ENCODE measurements at places on chromosomes 7 and 10.

- no peak for DNase-seq
These were observed 26.8 kb downstream of the CALD1 start for GRCh38 chr7:134806197-134806596.

GRCh38 chr7:6447581-6448199 lies at the start of gene DAGLB:
Gene DAGLB (minus strand): TSS chr7:6447954. CDS start chr7:6447842, 112 bp downstream.
- DNase-seq = peak; percentile 95

DNA sequence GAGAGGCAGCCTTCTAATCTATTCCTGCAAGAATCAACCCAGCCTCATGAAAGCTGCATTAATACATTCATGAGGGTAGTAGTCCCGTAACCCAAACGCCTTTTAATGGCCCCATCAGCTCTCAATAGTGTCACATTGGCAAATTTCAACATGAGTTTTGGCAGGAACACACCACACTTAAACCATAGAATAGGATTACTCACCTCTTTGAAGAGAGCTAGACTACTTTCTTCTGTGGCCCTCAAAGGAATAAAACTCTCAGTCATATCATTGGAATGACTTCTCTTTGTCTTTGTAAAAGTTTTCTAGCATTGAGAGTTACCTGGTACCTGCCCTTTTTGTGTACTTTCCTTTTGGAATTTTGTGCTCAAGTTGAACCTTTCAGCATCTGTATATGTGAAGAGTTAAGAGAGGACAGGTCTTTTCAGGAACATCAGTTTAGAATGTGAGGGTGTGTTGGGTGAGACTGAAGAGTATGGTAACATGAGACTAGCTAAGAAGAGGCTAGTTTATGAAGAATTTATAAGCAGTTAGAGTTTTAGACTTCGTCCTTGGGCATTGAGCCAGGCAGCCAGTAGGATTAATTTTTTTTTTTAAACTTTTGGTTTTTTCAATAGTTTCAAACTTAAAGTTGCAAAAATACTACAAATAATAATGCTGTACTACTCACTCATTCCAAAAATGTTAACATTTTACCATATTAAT lies 92.6 kb downstream of the MLLT10 start:
- DNase-seq = no peak

- DNase-seq = no peak
These were observed 4.4 kb upstream of the SCD start for GRCh38 chr10:100342627-100342972.

DNA sequence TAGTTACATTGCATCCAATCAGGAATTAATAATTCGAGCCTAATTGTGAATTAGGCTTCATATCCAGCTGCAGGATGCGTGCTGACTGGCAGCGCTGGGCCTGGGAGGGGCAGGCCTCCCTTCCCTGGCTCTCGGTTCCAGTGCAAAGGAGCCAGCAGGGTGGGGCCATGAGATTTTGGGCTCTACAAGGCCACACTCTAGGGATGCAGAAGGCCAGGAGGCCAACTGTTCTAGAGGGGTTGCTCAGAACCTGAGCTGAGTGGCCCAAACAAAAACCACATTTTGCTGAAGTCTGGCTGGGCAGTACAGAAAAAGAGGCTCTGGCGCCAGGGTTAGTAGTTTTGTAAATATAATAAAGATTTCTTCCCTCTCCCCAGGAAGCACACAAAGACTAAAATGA lies 72.3 kb downstream of the CLEC2L start:
- no peak for DNase-seq

- DNase-seq = no peak
These were observed 36.7 kb downstream of the SLIT1 start for GRCh38 chr10:97149079-97149531.

GRCh38 chr10:3676564-3676963 lies 108.4 kb downstream of the KLF6 start:
- no peak for DNase-seq

DNA sequence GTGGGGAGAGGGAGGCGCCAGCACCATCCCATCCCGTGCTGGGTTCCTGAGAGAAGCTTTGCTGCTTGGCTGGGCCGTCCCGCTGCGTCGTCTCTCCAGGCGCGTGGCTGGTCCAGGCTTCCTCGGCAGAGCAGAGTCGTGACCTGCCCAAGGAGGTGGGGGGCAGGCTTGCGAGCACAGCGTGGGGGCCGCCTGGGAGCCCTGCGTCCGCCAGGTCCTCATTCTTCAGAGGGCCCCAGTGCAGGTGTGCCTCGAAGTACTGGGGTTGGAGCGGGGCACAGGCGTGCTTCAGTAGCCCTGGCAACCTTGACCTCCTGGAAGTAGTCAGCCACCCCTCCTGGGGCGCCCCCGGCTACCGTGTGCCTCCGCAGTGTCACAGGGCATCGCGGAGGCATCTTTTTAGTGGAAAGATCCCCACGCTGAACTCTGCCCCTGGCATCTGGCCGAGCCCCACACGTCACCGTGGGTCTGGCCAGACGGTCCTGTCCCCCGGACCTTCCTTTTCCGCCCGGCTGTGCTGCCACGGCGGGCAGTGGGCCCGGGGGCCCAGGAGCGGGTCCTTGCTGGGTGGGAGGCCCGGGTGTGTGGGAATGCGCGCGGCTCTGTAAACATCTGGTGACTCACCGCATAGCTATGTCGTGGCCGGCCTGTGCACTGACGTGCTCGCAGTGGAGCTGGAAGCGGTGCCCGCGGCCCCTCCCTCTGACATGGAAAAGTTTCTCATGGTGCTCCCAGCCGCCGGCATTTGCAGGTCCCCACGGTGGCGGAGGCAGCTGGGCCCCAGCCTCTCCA lies 6.4 kb downstream of the MAFK start:
- DNase-seq = no peak

- no peak for DNase-seq
These were observed 6.0 kb downstream of the TEX47 start for GRCh38 chr7:88789480-88790064.

GRCh38 chr7:130113887-130114286 lies 43.6 kb downstream of the KLHDC10 start:
- no peak for DNase-seq

GRCh38 chr7:20224025-20224424 lies 6.8 kb upstream of the MACC1 start:
- no peak for DNase-seq

GRCh38 chr10:59127991-59128390 lies 48.5 kb upstream of the PHYHIPL start:
- DNase-seq = no peak

GRCh38 chr7:44823255-44823781 lies 24.6 kb downstream of the H2AZ2 start:
- DNase-seq = no peak

DNA sequence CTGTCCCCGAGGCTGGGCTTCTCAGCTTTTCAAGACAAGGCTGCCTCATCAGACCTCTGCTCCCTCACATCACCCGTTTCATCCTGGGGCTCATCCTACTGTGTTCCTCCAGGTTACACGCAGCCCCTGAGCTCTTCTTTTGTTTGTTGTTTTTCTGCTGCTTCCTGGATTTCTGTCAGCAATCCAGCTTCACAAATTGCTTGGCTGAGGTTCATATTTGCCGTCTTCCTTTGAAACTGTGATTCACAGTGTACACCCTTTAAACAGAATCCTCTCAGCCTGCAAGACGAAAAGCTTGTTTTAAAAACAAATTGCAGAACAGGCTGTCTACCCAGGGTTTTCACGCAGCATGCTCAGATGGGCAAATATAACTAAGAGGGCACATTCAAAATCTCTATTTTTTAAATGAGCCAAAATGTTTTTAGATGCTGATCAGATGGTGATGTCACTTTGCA lies 39.1 kb upstream of the PARD3 start:
- no peak for DNase-seq

DNA sequence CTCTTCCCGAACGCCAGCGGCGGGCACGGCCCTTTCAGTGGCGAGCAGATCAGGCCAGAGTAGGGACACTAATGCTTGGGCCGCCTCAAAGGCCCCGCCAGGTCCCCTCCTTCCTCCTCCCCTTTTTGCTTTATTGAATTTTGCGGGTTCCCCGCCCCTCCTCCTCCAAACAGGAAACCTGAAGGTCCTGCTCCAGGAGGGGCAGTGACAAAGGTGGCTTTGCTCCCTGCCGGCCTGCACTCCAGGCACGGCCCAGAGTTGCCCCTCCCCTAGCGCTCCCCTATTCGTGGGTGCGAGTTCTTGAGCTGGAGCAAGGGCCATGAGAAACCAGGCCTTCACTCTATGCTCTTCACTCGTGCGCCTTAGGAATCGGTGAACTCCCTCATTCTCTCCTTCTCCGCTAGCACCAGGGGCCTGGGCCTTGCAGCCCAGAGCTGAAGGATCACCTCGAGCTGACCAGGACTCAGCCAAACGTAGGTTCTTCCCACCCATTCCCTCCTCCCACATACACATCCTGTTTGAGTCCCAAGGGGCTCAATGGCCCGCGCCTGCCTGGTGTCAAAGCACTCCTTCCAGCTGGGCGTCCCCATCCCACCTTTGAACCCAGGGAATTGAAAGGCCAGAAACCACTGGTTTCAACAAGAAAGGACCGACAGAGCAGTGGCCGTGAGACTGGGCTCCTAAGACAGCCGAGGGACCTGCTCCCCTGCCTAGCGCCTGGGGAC lies 619 bp upstream of the HOXA6 start:
- DNase-seq = no peak

GRCh38 chr7:140534743-140535142 lies 55.4 kb upstream of the MKRN1 start:
- DNase-seq = no peak

DNA sequence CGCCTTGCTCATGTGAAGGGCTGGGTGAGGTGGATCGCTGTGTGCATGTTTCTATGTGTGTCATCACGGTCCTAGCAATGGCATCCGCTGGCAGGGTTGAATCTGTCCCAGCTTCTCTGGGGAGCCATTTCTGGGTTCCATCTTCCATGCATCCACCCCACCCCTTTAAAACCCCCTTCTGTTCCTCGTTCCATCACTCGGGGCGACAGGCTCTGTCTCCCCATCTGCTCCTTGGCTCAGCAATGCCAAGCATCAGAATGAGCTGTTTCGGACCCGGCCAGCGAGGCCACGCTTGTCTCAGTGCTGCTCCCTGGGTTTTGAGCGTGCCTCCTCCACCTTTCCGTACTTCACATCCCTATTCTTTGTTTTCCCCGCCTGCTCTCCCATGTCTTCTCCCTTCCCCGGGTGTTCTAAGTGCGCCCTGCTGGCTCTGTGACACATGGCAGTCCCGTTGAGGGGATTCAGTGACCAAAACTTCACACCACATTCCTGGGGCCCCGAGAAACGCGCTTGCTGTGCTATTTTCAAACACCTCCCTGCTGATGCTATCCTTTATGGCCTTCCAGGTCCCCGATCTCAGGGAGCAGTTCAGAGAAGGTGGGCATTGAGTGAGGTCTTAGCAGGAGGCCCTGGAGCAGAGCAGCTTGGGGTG lies 554.1 kb upstream of the FOXK1 start:
- DNase-seq = no peak

GRCh38 chr10:92298487-92298886 lies 7.5 kb downstream of the MARCHF5 start:
- no peak for DNase-seq

DNA sequence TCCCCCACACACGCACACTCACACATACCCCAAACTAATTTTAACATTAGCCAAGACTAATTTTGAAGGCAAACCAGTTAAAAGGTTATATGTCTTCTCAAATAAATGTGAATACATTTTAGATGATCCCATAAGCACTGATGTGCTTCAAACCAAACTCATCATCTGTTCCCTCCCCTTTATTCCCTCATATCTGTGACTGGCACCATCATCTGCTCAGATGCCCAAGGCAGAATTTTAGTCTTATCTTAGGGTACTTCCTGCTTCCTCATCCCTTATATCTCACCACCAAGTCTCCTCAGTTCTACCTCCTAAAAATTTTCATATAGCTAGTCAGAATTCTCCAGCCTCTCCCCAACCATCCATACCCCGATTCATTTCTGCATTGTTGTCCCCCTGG lies 80.4 kb downstream of the UPF2 start:
- DNase-seq = no peak

DNA sequence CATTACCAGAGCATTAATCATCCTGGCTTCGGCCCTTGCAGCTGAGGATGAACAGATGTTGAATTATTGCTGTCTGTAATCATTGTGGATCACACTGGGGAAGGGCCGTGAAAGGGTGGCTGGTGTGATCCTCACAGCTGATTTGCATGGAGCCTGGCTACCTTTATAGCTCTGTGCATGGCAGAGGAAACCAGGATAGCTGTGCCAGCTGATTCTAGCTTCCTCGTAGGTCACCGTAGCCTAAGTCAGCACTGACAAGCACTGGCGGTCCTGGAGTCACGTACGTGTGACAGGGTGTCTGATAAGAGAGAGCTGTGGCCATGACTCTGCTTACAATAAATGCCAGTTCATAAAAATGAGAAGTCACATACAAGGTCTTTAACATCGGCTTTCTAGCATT lies 76.5 kb downstream of the INSYN2A start:
- no peak for DNase-seq

GRCh38 chr10:104581884-104582601 lies 59.0 kb upstream of the SORCS3 start:
- DNase-seq = no peak

GRCh38 chr10:106043863-106044262 lies 1120.6 kb downstream of the SORCS1 start:
- DNase-seq = no peak

- DNase-seq = no peak
These were observed 229.8 kb downstream of the FGFR2 start for GRCh38 chr10:121368347-121369025.

DNA sequence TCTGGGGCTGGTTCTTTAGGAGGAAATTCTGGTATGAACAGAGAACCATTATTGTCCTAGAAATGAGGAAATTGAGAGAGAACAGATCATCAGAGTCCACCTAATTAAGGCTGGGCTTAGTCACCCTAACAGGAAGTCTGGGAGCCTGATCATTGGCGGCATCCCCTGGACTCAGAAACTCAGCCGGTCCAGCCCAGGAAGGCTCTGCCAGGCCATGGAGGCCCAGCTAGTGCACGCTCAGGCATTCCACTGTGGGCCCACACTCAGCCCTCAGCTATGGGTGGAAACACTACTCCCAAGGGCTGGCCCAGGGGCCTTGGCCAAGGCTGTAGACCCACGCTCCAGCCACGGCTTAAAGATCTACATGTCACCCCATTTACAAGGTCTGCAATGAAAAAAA lies 109.2 kb downstream of the PTPN20 start:
- no peak for DNase-seq

GRCh38 chr7:113394856-113395255 lies 276.5 kb upstream of the SMIM30 start:
- no peak for DNase-seq

GRCh38 chr7:120272701-120273475 lies at the start of gene KCND2:
Gene KCND2 (plus strand): TSS chr7:120273175.
- no peak for DNase-seq

GRCh38 chr10:21502348-21502740 lies 23.1 kb downstream of the SKIDA1 start:
- no peak for DNase-seq

DNA sequence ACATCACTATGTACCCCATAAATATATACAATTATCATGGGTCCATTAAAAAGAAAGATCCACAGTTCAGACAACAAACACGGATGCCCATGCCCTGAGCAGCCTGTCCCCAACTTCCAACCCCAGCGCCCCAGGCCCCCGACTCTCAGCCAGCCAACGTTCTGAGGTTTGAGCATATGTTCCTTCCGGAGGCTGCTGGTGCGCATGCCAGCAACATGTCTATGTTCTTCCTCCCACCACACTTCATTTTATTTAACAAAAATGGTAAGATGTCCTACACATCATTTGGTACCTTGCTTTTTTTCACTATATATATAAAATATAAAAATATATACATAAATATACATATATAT lies 250.9 kb downstream of the MAD1L1 start:
- DNase-seq = no peak

GRCh38 chr10:105844241-105844640 lies 1203.2 kb downstream of the SORCS3 start:
- DNase-seq = no peak
